ENCODE measurements at places on chromosomes 1 and 21. TPM values are rescaled to one million over a fixed set of nuclear protein-coding genes. Genes with fewer than 3 reads are reported as not detected.

The HSD11B1 gene
- 1.3 TPM for total RNA-seq

The OR14A16 gene
- not detected for total RNA-seq

The SKI gene
- 29.9 TPM for total RNA-seq

The ANGPTL7 gene
- not detected for total RNA-seq

The CCDC17 gene
- total RNA-seq, result 1.7 TPM

The ITGB3BP gene
- total RNA-seq, result 55.3 TPM

Data from activated CD8-positive, alpha-beta memory T cell treated with anti-CD3 and anti-CD28 coated beads for 36 hours (primary cell).